ENCODE measurements at places on chromosomes 6 and 20. TPM values are rescaled to one million over a fixed set of nuclear protein-coding genes. Genes with fewer than 3 reads are reported as not detected.

WFDC9 gene
- total RNA-seq: not detected

FKBP1C gene
- total RNA-seq: 1.7 TPM

CCN6 gene
- total RNA-seq: 0.24 TPM

FAM83D gene
- 125 TPM for total RNA-seq

GRCh38 chr20:43915211-43916072, 790 bp downstream of the TOX2 start:
- peak; percentile 64 for DNase-seq

DNA sequence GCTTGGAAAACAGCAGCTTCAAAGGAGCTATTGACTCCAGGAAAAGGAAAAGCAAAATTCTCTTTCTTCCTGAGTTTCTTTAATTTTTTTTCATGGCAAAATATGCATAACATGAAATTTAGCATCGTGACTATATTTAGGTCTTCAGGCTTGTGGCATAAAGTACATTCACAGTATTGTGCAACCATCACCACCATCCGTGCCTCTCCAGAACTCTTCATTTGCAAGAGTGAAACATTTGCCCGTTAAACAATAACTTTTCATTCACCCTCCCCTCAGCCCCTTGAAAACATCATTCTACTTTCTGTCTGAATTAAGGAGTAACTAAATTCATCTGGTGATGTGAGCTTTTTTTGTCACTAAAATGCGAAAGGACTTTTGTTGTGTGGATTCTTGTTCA, 251.7 kb downstream of the PHACTR1 start:
- peak; percentile 6 for DNase-seq

- peak; percentile 9 for DNase-seq
Observed at GRCh38 chr6:10837622-10837994, 731 bp downstream of the MAK start.

DNA sequence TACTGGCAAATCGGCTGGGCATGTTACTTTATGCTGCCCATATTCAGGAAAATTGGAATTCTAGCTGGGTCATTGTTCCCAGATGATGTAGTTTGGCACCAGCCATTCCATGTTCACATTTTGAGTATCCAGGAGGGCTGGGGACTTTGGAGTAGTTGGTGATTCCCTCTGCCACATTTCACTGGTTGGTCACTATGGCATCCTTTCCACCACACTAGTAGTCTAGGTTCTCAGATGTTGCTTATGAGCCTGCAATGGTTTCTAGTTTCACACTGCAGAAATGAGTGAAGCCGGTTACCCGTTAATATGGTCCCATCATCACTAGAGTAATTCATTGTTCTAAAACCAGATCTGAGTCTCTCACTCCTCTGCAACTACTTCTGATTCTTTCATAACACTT, 4.6 kb downstream of the PTPN1 start:
- DNase-seq: no peak

- no peak for DNase-seq
Observed at GRCh38 chr6:168152306-168152963, 73.4 kb upstream of the FRMD1 start.

DNA sequence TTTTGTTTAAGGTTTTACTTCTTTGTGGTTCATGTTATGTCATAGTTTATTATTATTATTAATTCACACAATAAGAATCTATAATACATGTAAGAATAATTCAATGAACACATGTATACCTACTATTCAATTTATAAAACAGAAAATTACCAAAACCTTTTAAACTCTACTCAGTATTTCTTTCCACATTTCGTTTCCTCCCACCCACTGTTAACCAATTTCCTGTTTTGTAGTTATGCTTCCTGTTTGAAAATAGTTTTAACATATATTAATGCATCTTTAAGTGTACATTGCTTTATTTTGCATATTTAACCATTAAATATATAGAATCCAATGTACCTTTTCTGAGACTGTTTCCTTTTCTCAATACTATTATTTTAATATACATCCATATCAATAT, 397.9 kb upstream of the SPTLC3 start:
- DNase-seq: no peak

GRCh38 chr6:89432875-89433251, at the start of gene ANKRD6:
Gene ANKRD6, plus strand, starts transcription at chr6:89433152. Its CDS starts 133,825 bp downstream, at chr6:89566977.
- DNase-seq: peak; percentile 26

- peak; percentile 64 for DNase-seq
Observed at GRCh38 chr6:81767163-81767891, 14.8 kb upstream of the TENT5A start.

- DNase-seq: no peak
Observed at GRCh38 chr6:56875961-56876360, 78.9 kb upstream of the BEND6 start.

- DNase-seq: peak; percentile 11
Observed at GRCh38 chr6:141403827-141404226, 728.9 kb upstream of the GJE1 start.

DNA sequence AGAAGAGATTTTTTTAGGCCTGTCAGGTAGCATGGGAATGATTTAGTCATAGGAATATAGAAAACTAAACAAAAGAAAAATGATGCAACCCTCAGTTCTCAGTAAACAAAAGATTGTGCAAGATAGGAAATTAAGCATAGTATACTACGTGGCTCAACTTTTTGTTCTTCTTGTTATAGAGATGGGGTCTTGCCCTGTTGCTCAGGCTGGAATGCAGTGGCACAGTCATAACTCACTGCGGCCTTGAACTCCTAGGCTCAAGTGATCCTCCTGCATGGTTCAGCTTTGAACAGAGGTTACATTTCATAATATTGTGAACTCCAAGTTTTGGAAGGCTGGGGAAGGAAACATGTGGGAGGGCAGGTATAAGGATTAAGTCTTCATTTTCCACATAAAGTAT, 28.5 kb downstream of the SLX4IP start:
- no peak for DNase-seq

- DNase-seq: no peak
Observed at GRCh38 chr6:168352096-168352495, 32.5 kb upstream of the DACT2 start.

GRCh38 chr6:70700922-70701876, 33.5 kb downstream of the SMAP1 start:
- DNase-seq: no peak

DNA sequence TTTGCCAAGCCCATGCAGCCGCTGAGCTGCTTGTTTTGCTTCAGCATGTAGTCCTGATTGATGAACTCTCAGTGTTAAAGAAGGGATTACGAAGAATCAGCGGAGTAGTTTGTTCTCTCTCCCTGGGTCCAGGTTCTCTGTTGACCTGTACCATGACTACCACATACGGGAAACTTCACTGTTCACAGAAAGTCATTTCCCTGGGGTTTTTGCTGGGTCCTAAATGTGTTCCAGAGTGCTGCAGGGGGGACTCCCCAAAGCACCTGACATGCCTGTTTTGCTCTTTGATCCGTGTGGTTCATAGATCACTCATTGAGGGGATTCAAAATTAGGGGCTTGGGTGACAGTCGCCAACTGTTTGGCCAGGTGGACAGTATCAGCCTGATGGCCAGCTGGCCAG, 5.5 kb downstream of the LSM14B start:
- DNase-seq: no peak

- peak; percentile 13 for DNase-seq
Observed at GRCh38 chr6:10424040-10424439, 9.2 kb upstream of the TFAP2A start.

DNA sequence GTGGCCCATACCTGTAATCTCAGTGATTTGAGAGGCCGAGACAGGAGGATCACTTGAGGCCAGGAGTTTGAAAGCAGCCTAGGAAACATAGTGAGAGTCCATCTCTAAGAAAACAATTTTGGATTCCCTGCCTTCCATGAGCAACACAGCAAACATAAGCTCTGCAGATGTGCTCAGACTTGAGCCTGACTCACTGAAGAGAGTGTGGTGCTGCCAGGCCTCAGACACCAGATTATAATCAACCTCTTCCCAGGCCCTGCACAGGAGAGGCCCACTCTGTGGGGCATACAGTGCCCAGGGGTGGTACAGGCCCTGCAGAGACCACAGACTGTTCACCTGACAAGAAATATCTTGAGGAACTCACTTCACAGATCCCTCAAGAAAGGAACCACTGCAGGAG, 19.9 kb downstream of the HLA-DPB1 start:
- DNase-seq: peak; percentile 13

GRCh38 chr6:69630767-69631166, 166.0 kb downstream of the LMBRD1 start:
- no peak for DNase-seq

GRCh38 chr6:148242180-148242579, 100.5 kb upstream of the SASH1 start:
- no peak for DNase-seq

DNA sequence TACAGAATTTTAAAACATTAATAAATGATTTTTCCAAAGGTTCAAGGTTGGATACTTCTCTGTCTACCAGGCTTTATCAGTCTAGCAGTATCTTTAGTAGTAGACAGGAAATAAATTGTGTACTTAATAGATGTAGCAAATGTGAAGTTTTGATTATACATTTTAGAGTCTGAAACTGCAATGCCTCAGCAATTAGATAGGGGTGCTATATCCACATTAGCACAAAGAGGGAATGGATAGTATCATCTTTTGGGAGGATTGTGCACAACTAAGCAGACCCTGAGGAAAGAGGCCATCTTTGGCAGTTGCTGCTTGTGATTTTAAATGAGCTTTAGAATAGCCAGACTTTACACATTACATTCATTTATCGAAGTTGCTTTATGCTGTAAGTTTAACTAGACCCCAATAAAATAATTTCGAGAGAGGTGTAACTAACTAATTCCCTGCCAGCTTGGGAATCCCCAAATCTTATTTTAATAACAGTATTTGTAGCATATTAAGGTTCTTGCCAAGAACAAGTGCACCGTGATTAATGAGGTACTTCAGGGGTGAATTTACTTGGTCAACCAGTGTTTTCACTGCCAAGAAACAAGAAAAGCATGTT, 2.8 kb downstream of the KCNQ5 start:
- no peak for DNase-seq

DNA sequence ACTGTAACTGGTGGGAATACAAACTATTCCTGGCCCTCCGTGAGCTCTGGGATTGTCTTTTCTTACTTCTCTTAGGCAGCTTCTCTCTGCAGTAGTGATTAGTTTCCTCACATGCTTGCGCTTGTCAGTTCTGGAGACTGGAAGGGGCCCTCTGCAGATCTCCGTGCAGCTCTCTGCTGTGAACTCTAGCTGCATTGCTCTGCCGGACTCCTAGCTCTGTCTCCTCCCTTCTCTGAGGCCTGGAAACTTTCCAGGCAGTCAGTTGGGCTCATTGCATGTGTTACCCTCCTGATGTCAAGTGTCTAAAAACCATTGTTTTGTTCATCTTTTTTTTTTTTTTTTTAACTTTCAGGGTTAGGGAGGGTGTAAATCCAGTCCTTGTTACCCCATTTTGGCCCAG, 102.3 kb downstream of the CTNNBL1 start:
- DNase-seq: no peak

DNA sequence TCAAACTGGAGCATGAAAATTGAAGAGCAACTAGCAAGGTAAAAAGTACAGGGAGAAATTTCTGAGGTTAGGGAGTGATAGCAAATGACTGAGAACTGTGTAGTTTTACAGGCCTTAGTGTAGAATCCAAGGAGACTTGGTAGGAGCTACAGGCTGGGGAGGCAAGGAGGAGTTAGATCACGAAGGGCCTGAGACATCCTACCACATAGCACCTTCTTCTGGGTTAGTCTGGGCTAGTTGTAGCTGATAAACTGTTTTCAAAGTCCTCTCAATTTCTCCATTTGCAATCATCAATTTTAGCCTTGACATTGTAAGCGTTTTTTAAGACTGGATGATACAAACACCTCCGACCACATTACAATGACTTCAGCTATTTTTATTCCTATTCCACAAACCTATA, 209.7 kb downstream of the TMEM200A start:
- DNase-seq: no peak

DNA sequence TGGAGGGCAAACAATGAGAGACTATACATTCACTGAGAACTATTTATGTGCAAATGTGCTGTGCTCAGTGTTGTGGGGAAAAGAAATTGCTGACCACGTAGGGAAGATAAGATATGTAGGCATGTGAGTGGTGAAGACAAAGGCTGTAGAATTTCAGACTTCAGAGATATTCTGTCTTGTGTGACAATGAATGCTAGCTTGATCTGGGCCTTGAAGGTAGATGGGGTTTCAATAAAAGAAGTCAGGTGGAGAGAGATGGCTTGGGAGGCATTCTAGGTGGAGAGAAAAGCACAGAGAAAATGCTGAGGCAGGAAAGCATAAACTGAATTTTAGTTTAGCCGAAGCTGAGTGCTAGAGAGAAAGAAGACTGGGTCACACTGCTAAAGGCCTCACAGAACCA, 56.8 kb upstream of the EEF1A1 start:
- DNase-seq: no peak

Measured in RPMI7951 (cell line).